Esophagus muscularis mucosa (tissue), 4 donors: ENCODE measurements at places on chromosomes 2 and 18. TPM values are rescaled to one million over a fixed set of nuclear protein-coding genes. Genes with fewer than 3 reads are reported as not detected.

DNA sequence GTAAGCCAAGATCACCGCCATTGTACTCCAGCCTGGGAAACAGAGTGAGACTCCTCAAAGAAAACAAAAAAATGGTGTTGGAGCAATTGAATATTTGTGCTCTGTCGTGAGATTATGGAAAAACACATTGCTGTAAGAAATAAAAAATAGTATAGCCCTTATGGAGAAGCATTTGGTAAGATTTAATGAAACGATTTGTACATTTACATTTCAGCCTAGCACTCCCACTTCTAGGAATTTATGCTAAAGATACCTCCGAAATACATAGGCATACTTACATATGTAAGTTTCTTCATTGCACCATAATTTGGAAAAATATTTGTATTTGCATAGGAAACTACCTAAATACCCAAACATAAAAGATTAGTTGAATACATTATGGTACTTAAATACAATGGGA lies 8.7 kb upstream of the DTNB start:
- peak; percentile 1 for DNase-seq

DNA sequence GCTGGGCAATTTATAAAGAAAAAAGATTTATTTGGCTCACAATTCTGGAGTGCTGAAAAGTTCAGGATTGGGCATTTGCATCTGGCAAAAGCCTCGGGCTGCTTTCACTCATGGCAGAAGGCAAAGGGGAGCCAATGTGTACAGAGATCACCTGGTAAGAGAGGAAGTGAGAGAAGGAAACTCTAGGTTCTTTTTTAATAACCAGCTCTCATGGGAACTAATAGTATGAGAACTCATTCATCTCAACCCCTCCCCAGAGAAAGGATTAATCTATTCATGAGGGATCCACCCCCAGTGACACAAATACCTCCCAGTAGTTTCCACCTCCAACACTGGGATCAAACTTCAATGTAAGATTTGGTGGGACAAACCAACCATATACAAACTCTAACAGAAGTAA lies 129.0 kb downstream of the EVA1A start:
- no peak for DNase-seq

GRCh38 chr2:18214936-18215335 lies 336.5 kb downstream of the KCNS3 start:
- no peak for DNase-seq

TNFAIP6 gene
- total RNA-seq, result 3.5 TPM

DNA sequence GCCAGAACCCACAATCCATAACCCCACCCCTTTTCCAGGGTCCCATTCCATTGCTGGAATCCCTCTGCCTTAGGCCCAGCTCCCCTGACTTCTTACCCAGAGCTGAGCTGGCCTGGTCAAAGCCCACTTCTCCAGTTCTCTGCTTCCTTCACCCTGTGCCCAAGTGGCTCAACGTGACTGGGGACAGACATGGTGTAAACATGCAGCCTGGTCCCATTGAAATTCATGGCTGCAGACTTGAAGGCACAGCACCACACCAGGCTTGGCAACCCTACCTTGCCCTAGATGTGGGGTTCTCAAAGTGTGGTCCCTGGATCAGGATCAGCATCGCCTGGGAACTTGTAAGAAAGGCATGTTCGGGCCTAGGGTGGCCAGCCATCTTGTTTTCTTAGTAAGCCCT lies 3.7 kb downstream of the HS1BP3 start:
- DNase-seq, result no peak

- DNase-seq, result no peak
These were observed 9.4 kb upstream of the PAX3 start for GRCh38 chr2:222307978-222308730.

TUBA4A gene
- 92.2 TPM for total RNA-seq

IWS1 gene
- 36.6 TPM for total RNA-seq

UNC80 gene
- total RNA-seq, result 0.11 TPM

- DNase-seq, result no peak
These were observed 130.5 kb upstream of the CTDP1 start for GRCh38 chr18:79548986-79549637.

- DNase-seq, result no peak
These were observed 121.8 kb downstream of the SETBP1 start for GRCh38 chr18:44802508-44802907.

CCDC102B gene
- total RNA-seq, result 6.8 TPM

DNA sequence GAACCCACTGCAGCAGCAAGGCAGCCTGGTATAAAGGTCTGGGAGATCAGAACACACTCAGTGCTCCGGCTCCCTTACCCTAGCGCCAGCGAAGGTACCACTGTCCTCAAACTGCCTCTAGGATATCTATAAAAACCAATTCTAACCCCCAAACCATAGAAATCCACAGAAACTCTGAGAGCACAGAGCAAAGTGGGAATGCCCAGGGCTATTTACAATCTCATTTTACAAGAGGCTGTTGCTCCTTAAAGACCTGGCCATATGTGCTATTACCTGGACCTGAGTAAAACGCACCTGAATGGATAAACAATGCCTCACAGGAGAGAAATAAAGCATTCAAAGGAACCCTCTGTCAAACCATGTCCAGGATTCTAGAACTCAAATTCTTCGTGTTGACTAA lies 4.3 kb downstream of the STK39 start:
- DNase-seq, result no peak

FHL2 gene
- total RNA-seq, result 81.8 TPM

OSR1 gene
- total RNA-seq, result 52.9 TPM

- no peak for DNase-seq
These were observed at the start of gene PPM1B for GRCh38 chr2:44168681-44169154. PPM1B (plus strand) TSS chr2:44168875; CDS start chr2:44201200, 32,325 bp downstream.

DNA sequence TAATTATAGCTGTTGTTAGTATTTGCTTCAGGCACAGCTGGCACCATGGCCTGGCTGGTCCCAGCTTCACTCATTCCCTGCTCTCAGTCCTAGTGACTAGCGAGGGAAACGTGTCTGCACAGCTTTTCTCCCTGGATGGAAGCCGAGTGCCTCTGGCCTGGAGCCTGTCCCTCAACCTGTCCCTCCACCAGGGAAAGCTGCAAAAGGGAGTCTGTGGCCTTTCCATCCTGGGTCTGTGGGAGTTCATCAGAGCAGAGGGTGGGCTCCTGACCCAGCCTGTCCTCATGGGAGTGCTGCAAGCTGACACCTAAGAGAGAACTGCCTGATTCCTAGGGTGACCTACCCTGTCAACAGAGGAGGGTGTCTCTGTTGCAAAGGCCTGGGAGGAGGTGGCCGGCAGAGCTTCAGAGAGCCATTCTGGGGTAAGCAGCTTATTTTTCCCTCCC lies 118.3 kb downstream of the CAPN13 start:
- DNase-seq, result peak; percentile 91

GRCh38 chr18:9130806-9131205 lies 5.8 kb upstream of the ANKRD12 start:
- DNase-seq, result no peak

EMILIN1 gene
- 181 TPM for total RNA-seq

DNA sequence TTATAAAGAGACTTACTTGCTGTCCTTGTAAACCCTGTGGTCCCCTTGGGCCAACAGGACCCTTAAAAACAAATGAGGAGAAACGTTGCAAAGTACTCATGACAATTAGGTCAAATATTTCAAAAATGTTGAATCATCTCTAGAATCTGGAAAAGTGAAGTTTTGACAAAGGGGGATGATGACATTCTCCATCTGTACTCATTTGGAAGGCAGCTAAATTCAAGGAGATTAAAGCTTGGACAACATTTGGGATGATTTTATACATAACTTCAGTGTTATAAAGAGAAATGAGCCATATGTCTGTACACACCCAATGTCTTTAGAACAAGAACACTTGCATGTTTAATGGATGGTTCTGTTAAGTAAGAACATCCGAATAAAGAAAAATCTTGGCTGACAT lies 92.9 kb downstream of the COL5A2 start:
- DNase-seq, result no peak

GRCh38 chr2:237227592-237228280 lies 142.0 kb downstream of the COPS8 start:
- DNase-seq, result no peak

- peak; percentile 93 for DNase-seq
These were observed 513 bp downstream of the TRIP12 start for GRCh38 chr2:229921101-229921891.

DNA sequence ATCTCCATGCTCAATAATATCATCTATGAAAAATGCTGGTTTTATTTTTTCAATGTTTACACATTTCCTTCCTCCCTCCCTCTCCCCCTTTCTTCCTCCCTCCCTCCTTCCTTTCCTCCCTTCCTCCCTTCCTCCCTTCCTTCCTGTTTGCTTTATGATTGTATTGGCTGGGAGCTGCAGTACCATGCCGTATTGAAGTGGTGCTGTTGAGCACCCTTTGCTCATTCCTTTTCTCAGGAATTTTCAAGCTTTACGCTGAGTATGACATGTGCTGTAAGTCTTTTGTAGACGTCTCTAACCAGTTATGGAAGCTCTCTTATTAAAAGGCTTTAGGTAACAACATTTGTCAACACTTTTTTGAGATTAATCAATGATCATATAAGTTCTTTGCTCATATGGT lies 100.4 kb downstream of the SNTG2 start:
- no peak for DNase-seq

DNA sequence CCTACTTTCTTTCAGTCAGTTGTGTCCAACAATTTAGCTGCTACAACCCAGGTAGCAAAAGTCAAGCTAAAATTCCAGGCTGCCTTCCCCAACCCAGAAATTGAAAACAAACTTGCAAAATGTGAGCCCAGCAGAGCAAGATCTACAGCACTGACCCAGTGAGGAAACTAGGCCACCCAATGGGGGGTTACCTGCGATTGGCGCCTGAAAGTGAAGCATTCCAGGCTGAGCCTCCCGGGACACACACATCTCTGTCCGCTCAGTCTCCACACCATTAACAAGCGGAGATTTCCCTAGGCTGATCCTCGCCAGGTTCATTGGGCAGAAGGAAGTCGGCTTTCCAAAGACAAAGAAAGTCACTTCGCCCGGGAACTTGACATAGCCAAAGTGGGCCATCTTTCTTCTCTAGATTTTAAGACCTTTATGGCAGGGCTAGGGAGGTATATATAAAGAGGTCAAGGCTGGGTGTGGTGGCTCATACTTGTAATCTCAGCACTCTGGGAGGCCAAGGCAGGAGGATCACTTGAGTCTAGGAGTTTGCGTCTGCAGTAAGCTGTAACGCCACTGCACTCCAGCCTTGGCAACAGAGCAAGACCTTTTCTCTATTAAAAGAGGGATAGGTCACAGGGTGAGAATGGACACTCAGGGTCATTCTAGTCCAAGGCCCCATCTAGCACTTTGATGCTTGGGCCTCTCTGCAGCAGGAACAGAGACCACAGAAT lies 53.6 kb downstream of the TTC32 start:
- peak; percentile 55 for DNase-seq

RAB6D gene
- 0.11 TPM for total RNA-seq

DNA sequence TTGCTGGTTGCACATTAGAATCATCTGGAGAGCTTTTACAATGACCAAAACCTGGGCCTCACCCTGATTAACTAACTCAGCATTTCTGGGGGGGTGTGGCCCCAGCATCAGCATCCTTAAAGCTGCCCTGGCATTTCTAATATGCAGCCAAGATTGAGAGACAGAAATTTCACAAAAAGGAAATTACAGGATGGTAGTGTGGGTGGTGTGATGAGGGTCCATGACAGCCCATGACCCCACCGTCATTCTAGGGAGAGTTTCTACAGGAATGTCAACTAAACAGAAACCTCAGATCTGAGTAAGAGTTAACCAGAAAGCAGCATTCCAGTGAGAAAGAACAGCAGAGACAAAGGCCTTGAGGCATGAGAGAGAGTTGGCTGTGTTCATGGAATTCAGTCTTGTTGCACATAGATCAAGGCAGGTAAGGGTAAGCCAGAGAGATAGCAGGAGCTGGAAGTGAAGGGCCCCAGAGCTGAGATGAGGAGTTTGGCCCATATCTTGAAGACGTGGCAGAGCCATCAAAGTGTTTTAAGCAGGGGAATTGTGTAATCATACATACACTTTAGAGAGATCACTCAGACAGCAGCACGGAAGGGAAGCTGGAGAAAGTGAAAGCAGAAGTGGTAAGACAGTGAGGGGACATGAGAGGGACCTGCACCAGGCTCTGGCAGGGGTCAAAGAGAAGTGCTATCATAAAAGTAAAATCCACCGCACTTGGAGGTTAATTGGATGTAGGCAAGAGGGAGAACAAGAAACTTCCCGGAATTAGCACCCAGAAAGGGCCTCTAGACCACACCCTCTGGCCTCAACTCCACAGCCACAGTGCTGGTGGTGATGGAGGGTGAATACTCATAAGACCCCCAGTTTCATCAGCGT lies 7.8 kb upstream of the TRABD2A start:
- no peak for DNase-seq

DNA sequence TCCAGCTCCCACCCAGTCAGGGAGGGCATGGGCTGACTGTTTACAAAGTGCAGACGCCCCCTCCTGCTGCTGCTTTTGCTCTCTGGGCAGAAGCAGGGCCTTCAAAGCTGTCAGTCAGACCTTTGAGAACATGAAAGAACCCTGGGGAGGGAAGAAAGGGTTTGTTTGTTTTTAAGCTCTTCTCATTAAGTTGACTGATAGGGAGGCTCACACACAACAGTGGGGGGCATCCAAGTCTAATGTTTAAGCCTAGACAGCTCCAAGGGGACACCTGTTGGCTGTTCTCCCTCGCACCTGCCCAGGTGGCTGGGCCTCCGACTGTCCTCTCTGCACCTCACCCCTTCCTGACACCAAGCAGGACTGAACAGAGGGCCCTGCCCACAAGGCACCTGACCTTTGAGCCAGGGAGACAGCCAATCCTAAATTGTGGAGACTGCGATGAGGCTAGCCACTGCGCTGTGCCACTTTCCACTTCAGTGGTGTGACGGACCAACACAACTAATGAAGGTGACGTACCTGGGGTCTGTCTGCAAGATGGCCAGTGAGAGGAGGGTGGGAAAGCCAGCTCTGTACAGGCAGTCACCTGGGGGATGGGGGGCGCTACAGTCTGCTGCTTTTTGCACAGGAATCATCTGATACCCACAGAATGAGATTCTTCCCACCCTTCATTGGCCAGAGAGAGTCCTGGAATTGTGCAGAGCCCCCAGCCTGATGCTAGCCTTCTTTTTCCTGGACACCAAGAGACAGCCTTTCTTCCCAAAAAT lies 16.3 kb downstream of the ST6GAL2 start:
- peak; percentile 80 for DNase-seq

- DNase-seq, result no peak
These were observed 285.0 kb upstream of the PARD3B start for GRCh38 chr2:204260162-204260877.

DNA sequence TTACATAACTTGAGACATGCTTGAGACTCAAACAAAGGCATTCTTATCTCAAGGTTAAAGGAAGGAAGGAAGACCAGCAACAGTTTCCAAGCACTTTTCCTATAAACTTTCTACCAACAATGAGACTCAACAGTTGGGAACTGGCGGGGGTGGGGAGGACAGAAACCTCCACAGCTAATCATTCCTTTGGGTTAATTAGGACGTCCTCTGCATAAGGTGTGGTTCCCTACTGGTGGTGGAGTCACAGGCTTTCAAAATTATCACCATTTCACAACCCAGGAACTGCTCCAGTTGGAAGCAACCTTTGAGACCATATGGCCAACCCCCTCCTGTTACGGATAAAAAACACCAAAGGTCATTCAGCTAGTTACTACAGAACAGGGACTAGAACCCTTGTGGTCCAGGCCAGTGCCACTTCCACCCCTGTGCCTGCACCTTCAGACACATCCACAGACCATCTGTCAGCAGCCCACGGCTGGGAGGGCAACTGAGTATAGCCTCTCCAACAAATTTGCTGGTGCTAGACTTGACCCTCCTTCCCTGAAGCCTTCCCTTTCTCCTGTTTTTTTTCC lies 30.1 kb upstream of the ATL2 start:
- DNase-seq, result no peak

- no peak for DNase-seq
These were observed 201.8 kb upstream of the GALNT5 start for GRCh38 chr2:157055660-157056199.

PSMA8 gene
- not detected for total RNA-seq
